ENCODE measurements at places on chromosomes 2 and 18.
A peak's percentile ranks its signal among the peaks of the same experiment; 100 is the strongest.

DNA sequence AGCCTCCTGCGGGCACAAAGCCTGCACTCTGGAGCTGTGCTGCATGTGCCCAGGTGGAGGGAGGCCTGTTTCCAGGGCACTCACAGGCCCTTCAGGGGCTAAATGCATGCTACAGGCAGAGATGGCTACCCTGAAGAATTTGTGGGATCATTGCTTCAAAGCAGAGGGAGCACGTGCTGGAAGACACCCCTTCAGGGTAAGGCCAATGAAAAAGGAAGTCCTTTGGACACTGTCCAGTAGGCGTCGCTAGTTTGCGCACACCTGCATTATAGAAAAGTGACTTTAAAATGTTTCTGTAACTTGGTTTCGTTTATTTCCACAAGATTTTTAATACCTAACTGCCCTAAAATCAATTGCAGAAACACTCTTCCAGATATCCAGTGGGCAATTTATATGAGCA, 325.3 kb downstream of the ZNF516 start:
- no peak for DNase-seq

DNA sequence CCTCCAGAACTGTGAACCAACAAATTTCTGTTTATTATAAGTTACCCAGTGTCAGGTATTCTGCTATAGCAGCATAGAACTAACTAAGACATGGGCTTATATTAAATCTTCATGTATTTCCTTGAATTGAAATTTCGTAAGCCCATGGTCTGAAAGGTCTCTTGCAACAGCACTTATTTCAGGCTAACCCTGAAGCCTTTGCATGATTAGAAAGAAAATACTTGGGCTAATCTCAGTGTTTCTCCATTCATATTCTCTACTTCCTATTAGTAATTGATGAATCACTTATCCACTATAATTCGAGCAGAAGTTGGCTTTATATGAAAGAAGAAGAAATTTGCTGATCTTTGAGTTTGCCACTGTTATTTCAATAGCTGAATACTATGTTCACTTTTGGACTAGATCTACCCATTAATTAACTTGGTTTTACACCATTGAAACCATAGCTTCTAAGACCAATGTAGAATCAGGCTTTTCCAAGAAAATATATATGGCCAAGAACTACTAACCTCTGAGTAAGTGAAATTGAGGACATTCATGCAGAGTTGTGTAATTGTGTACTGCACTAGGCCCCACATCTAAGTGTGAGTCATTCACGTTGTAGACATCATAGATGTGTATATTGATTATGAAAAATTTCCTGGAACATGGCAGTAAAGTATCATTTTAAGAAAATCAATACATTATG, 731.6 kb downstream of the SOCS6 start:
- DNase-seq: no peak

GRCh38 chr2:126657636-126658318, 1.8 kb downstream of the GYPC start:
- DNase-seq: peak; percentile 70

GRCh38 chr2:213455316-213456008, 171.2 kb downstream of the SPAG16 start:
- DNase-seq: no peak

DNA sequence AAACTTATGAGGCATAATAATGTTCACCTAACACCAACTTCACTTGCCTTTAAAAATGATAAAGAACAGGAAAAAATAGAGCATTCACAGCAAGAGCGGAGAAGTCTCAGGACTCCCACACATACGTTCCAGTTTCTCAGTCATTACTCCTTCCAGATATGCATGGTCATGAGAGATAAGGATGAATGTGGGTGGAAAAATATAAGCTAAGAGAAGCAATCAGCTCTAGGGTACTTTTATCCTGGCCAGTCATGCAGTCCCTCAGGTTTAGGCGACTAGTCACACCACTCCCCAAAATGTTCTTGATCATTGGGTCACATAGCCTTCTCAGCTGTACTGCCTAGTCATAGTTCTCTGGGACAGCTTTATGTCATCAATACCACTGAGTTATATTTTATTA, 29.2 kb upstream of the CCDC178 start:
- DNase-seq: no peak

- peak; percentile 68 for DNase-seq
Measured at GRCh38 chr2:6826081-6826913, 39.4 kb downstream of the CMPK2 start.

DNA sequence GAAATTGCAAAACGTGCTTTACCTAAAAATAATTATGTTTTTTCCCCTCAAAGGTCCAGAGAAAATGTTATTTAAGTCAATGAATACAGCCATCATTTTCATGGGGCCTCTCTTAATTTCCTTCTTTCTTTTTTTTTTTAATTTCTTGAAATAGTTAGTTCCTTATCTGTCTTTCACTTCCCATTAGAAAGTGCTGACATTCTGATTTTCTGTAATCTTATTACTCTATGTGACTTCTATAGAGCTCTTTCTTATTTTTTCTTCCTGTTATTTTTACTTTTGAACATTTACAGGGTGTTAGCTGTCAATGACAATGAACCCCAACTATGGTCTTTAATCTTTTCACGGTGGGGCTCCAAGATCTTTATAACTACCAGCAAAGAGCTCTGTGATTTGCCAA, 30.0 kb downstream of the CTLA4 start:
- no peak for DNase-seq

DNA sequence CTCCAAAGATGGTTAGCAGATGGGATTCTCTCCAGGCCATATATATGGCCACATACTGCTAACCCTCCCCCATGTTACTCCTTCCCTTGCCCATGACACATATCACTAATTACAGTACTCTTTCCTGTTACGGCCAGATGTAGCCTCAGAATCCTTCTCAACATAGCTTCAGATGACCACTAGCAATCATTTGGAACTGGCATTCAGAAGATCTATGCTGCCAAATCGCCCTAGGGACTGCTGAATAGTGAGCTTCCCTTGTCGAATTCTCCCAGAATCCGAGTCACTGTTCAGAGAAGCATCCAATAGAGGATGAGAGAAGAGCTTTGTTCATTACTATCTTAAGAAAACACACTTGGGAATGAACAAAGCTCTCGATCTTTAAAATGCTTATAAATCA, 121.2 kb upstream of the TANK start:
- no peak for DNase-seq

DNA sequence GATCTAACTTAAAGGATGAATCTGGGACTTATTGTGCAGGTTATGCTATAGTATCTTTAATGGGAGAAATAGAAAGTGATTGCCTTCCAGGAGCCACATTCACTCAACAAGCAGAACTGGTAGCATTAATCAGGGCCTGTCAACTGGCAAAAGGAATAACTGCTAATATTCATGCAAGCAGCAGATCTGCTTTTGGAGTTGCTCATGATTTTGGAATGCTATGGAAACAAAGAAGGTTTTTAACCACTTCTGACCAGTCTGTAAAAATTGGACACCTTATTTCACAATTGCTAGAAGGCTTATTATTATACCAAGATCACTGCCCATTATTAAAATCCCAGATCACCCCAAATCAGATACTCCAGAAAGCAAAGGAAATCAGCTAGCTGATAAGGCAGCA, 200.4 kb downstream of the MREG start:
- no peak for DNase-seq

GRCh38 chr2:223044916-223045700, 6.9 kb upstream of the KCNE4 start:
- DNase-seq: no peak

DNA sequence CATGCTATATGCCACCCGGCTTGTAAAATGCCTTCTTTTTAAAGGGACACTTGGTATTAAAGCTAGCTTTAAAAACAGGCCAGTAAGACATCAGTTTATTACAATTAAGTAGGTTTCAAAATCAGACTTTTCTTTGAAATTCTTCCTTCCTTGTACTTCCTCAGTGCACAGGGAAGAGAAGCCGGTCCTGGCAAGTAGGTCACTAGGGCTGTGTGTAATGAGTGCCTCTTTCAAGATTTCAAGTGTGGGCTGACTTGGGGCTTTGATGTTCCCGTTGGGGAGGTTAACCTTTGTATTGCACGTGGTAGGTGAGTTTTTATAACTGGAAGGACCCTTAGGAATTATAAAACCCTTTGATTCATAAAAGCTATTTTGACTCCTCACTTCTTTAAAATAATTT, 566.4 kb upstream of the ID2 start:
- DNase-seq: no peak

DNA sequence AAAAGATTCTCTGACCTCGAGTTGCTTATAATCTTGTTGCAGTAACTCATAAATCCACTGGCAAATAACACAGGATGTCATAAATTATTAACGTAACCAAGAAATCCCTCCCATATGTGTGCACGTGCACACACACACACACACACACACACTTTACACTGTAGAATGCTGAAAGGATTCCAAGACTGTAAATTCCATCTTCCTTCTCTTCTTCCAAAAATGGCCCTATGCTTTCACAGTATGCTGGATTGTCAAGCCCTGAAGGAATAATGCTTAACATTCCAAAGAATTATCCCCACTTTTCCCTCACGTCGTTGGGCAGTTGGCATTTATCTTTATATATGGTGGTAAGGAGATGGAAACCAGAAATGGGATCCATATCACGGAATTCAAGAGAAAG, 117.5 kb upstream of the CRIM1 start:
- no peak for DNase-seq

- no peak for DNase-seq
Measured at GRCh38 chr18:22093731-22094357, 75.5 kb upstream of the GATA6 start.

DNA sequence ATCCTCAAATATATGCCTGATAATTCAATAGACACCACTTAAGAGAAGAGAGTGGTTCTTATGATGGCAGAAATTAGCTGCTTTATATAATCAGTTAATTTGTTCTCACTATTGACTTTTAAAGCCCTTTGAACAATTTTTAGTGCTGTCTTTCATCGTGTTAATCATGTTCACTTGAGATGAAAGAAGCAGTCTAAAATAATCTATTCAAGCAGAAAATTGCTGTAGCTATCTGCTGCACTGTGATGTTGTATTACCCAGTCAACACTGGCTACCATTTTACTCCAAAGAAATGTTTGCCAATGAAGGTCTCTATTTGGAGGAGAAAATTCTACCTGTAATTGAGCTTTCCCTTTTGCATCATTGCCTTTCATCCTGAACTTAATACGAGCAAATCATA, 459.8 kb upstream of the FSIP2 start:
- no peak for DNase-seq

GRCh38 chr2:134108113-134108512, 145.8 kb upstream of the MGAT5 start:
- no peak for DNase-seq

DNA sequence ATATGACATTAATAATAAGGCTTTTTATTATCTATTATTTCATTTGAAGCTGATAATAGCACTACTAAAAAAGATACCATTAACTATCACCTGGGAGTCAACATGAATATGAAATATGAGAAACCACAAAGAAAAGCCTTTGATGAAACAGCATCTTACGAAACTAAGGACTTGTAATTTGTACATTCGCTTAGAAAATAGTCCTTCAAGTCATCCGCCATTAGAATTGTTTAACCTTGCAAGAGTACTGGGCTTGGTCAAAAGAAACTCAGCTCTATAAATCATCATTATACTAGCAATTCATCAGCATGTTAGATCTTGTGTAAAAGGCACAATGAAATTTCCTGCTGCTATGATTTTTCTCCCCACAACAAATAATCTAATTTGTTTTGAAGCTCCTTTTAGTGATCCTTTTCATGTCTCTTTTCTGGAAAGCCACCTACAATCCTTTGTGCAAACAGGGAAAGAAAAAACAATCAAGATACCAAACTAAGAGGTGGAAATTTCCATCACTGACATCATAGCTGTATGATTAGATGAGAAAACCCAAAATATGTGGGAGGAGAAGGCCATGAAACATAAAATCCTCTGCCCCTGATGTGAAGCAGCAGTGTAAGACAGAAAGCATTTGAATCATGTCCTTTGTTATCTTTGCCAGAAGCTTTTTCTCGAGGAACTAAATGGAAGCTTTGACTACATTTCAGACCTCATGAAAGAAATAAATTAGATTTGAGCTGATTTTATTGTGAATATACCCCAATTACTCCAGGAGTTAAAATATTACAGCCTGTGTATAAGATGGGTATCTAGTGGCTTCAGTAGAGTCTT, 31.2 kb downstream of the SCN9A start:
- no peak for DNase-seq

DNA sequence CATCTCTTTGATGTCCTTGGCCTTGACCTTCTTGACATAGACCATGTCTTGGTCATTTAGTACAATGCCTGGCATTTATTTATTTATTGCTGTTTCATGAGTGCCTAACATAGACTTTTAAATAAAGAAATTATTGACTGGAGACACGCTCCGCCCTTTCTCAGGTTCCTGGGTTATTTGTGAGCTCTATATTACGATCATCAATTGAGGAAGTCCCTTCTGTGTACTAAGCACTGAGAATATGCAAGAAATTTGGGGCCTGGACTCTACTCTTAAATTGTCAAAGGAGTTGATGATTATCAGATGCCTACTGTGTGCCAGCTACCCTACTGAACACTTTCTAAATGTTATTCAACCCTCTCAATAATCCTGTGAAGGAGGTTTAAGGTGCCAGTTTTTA, 19.7 kb upstream of the TET3 start:
- no peak for DNase-seq

DNA sequence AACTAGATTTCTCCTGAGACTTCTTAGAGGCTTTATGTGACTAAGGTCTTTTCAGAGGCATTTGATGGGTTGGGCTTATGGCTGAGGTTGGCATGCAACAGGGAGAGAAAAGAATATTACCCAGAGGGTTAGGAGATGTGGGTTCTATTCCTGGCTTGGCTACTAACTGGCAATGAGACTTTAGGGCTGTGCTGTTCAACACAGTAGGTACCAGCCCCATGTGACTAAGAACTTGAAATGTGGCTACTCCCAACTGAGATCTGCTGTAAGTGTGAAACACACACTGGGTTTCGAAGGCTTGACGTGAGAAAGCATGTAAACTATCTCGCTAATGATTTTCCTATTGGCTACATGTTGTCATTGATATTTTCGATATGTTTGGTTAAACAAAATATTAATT, 324.9 kb upstream of the SLC14A2 start:
- DNase-seq: no peak

DNA sequence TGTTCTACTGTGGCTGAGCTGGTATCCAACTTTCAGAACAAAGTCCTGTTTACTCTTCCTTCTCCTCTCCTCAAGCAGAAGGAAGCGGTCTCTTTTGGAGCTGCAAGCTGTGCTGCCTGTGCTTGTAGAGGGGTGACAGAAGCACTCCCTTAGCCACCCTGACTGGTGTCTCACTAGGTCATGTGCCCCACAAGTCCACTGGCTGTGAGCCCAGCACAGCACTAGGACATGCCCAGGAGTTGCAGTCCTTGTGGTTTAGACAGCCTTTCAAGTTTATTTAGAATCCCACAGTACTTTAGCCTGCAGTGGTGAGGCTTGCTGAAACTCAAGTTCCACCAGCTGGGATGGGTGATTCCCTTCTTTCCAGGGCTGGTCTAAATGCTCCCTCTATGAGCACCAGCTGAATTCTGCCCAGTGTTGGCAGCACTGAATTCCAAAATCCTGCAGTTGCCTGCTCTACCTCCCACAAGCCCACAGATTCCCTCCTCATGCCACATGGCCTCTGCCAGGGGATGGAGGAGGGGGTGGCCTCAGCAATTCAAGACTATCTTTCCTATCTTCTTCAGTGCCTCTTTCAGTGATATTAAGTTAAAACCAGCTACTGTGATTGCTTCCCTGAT, 61.2 kb downstream of the CCDC85A start:
- DNase-seq: no peak

- DNase-seq: no peak
Measured at GRCh38 chr2:583666-584065, 93.5 kb downstream of the TMEM18 start.

GRCh38 chr2:127254386-127254981, 34.4 kb upstream of the CYP27C1 start:
- DNase-seq: no peak
